H4 (cell line): ENCODE measurements at places on chromosomes 3 and 15. TPM values are rescaled to one million over a fixed set of nuclear protein-coding genes. Genes with fewer than 3 reads are reported as not detected.
A peak's percentile ranks its signal among the peaks of the same experiment; 100 is the strongest.

Gene MAP6D1
- 1.0 TPM in 1 of 2 replicates, not detected in the other for total RNA-seq

DNA sequence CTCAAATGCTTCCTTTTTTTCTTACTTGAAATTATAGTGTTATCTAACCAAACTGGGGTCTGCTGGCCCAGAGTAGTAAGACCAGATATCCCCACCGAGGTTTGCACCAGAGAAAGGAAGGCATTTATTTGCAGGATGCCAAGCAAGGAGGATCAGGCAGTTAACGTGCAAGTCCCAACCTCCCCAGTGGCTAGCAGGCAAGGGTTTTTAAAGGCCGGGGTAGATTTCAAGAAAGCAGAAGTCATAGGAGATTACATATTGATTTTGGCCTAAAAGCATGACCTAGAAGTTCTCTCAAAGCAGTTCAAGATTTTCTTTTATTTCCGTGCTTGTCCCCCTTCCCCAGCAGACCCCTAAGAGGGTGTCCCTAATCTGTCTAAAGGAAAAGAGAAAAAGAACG, 32.8 kb upstream of the STRIT1 start:
- no peak for DNase-seq

DNA sequence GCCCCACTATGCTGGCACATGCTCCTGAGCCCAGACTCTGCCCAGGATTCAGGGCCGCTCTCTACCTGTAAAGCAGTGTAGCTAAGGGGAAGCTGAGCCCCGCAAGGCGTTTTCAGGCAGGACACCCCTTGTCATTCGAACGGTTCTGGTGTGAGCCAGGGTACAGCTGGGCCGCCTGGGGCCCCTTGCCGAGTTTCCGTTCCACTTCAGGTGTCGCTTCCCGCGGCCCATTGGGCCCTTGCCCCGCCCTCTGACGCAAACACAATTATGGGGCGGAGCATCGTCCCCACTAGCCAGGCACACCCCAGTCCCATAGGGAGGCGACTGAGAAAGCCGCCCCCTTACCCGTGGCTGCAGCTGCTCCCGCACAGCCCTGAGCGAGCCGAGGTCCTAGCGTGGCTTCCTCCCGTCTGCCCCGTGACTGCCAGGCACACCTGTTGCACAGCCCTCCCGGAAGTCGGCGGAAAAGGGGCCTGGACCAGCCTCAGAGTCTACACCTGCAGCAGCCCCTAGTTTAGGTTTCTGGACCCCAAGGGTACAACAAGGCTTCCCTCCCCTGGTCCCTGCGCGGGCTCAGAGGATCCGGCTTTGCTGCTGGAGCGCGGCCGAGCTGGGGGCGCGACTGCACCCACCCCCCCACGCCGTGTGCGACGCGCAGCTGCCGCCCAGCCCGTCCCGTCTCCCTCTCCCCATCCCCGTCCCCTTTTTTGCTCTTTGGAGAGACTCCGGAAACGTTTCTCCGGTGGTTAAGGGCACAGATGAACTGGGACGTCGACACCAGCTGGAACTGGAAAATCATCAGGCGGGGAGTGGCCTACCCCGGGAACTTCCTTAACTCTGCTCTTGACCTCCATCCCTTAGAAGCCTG, at the start of gene PLSCR2:
Gene PLSCR2 (minus strand): TSS at position 412 of the 868 bp plus-strand sequence. CDS start 9,657 bp downstream, outside the sequence.
- no peak for DNase-seq

DNA sequence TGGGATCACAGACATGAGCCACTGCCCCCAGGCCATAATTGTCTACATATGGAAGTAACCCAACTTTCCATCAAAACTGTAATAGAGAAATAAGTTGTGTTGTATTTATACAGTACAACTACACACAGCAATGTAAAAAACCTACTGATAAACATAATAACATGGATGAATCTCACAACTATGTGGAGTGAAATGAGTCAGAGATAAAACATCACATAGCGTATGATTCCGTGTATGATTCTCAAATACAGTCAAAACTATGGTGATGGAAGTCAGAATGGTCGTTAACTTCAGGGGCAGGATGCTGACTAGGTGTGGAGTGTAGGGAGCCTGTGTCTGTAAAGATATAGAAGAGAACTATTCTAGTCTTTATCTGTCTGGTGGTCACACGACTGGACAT, 332.7 kb upstream of the SLCO3A1 start:
- DNase-seq = no peak

Gene GHSR
- total RNA-seq = not detected in 2 replicates

Gene ACTRT3
- not detected in 2 replicates for total RNA-seq

Gene TMEM40
- total RNA-seq = 0.10 TPM in 1 of 2 replicates, not detected in the other

Gene SERPINI2
- 0.12 TPM in 1 of 2 replicates, not detected in the other for total RNA-seq

- DNase-seq = no peak
These were observed 691.6 kb downstream of the ZNF385D start for GRCh38 chr3:21059404-21059803.

DNA sequence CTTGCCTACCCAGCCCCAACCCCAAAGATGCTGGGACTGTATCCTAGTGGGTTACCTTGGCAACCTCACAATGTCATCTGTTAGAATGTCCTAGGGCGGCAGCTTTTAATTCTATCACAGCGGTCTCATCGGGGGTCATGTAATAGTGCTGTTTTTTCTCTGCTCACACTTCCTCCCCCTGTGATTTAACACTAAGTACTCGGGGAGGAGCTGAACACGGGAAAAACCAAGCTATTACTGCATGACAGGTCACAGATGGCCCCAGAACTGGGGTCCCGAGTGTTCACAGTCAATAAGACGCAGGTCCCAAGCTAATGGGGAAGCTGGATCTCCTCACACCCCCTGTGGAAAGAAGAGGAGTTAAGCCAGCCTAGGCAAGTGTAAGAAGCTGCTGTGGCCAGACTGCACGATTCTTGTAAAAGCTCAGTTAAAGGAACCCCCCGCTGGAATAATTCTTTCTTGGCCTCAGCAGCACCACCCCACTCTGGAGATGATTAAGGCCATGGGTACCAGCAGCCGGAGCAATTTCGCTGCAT, 2.5 kb upstream of the RFTN1 start:
- DNase-seq = no peak

GRCh38 chr3:45978006-45978761, 17.4 kb downstream of the FYCO1 start:
- no peak for DNase-seq

DNA sequence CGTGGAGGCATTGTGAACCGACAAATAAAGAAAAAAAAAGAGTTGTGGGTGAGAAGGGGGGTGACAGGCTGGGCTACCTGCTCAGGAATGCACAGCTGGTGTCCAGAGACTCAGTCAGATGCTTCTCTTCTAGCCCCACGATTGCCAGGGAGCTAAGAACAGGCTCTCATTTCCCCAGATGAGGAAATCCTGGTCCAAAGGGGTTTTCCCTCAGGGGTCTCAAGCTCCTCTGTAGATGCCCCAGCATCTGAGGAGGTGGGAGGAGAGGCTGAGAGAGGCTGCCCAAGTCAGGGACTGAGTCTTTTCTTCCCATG, 35.5 kb downstream of the BNC1 start:
- no peak for DNase-seq

Gene SERINC4
- total RNA-seq = not detected in 2 replicates

Gene SPTBN5
- total RNA-seq = not detected in 2 replicates

Gene KBTBD8
- 2.6 and 2.9 TPM in 2 replicates for total RNA-seq

DNA sequence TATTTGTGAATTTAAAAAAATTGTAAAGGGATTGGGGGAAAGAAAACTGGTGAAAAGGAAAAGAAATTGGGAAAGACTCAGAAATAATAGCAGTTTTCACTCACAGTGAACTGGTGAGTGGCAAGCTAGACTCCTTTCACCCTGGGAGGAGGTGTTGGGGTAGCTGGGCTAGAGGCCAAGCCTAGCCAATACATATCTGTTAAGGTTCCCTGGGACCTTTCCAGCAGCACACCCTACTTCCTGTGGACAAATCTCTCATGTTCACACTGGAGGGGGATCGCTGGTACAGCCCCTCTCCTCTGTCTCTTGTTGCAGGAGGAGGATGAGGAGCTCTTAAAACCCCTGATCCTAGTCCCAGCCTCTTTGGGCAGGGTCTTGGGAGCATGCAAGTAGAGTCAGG, 3.7 kb upstream of the RPP25 start:
- no peak for DNase-seq

DNA sequence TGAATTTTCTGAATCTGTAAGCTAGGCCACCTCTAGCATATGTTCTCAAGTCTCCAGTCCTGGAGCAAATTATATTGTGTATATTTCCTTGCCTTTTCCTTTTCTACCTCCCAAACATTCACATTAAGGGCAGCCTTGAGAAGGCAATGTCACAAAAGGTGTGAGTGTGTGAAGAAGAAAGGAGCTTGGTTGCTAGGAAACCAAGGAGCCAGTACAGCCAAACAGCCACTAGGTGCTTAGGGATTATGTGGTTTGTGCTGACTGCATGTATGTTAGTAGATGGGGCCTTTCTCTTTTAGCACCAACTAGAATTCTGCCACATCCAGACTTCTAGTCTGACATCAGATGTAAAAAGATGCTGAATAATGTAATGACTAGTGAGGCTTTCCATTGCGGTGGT, 118.8 kb upstream of the DAZL start:
- DNase-seq = peak; percentile 32

GRCh38 chr3:170322566-170323269, 34.8 kb upstream of the SKIL start:
- DNase-seq = no peak

DNA sequence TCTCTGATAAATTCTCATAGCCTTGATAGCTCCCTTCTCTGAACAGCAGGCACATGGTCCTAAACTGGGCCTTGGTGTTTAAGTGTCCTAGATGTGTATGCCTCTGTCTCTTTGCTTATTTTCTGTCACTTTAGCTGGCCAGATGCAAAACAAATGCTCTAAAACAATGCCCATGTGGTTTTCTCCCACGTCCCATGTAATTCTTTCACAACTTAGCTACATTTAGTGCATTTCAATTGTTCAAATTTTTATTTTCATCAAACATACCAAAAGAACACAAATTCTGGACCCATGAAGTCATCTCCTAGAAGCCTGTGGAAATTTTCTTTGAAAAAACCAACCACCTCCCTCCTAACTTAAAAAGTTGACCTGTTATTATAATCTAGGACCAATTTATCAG, 491.3 kb upstream of the AGTR1 start:
- DNase-seq = no peak

DNA sequence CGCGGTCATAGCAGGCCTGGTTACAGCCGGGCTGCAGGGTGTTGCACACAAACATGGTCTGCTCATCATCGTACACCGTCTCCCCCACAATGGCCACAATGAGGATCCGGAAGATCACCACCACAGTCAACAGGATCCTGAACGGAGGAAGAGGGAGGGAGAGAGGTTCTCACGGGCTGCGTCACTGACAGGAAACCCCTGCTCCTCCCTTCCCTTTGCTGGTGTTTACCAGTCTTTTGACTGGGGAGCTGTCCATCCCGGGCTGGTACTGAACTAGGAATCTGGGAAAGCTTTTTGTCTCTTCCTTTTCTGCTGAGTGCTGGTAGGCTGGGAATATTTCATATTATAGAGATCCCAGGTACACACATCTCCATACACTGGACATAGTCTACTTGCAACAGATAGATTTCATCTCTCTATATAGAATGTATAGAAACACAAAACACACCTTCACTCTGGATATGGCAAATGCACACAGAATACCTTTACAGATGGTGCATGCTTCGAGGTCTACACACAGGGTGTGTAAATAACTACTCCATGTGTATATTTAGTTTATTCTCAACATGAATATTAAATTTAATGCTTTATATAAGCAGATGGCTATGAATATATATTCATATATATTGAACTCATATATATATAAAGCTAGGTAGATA, 1.4 kb downstream of the GJD2 start:
- DNase-seq = peak; percentile 38

DNA sequence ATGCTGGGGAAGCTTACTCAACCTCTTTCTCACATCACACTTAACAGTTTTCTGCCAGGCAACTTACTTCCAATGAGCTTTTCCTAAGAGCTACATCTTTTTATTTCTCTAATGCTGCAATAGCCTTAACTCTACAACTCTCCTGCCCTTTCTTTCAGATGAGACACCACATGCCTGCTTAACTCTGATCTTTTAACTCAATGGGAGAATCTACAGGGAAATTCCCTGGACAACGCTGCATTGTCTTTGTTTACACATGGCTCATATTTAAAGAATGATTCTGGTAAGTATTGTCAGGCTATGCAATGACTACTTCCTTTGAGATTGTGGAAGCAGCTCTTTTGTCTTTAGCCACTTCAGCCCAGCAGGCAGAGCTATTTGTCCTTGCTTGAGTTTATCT, 353.1 kb upstream of the BCHE start:
- no peak for DNase-seq

- DNase-seq = no peak
These were observed 71.2 kb downstream of the SSUH2 start for GRCh38 chr3:8573342-8573926.

- no peak for DNase-seq
These were observed 74.9 kb downstream of the PIK3R4 start for GRCh38 chr3:130671545-130672312.

Gene MST1R
- 0.21 TPM in 1 of 2 replicates, not detected in the other for total RNA-seq

GRCh38 chr3:21259896-21260295, 491.1 kb downstream of the ZNF385D start:
- DNase-seq = no peak

DNA sequence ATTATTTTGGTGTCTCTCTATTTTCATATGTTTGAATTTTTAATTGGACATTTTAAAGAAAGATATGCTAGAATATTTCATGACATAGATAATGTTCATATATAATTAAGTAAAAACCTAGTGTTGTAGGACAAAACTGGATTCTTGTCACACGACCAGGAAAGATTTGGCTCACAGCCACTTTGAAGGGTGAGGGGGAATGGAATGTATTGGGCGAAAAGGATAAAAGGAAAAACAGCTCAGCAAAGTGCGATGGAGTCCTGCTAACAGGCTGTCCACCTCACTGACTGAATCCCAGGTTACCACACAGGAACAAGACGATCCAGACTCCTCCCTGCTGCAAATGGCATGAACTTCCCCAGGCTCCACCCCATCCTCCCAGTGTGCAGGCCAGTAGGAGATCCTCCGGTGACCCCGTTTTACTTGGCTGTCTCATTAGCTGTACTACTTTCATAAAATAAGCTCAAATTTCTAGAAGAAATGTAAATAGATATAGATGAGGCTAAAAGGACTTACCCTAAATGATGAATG, 186.2 kb downstream of the CD47 start:
- DNase-seq = no peak

Gene MGLL
- 2.1 and 4.6 TPM in 2 replicates for total RNA-seq

- DNase-seq = no peak
These were observed 191.7 kb downstream of the NR1D2 start for GRCh38 chr3:24136624-24137310.

DNA sequence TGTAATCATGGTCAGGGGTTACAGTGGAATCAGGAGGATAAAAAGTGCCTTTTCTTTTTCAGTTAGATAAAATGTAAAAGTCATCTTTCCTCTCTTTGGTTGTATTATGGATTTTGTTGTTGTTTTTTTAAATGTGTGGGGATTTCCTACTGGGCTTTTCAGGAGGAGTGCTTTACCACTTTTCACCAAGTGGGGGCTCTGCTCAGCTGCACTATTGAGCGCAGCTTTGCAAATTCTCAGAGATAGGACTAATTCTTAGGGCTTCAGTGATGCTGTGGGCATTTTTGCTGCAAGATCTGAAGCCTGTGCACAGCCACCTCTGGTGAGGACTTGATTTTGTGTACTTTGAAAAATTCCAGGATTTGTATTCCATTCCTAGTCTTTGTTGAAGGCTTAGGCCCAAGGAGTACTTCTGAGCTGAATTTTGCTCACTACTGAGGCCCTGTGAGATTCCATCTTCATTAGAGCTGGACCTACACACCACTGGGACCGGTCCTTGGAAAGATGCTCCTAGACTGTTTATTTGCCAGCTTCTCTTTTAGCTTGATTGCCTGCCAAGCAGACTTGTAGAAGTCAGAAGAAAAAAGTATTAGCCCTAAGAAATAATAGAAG, 7.5 kb downstream of the GNB5 start:
- DNase-seq = no peak

GRCh38 chr3:106750092-106750491, 627.1 kb upstream of the CCDC54 start:
- DNase-seq = no peak

GRCh38 chr3:156685198-156685597, 10.8 kb downstream of the TIPARP start:
- no peak for DNase-seq

Gene ROPN1
- not detected in 2 replicates for total RNA-seq

Gene RASGRP1
- total RNA-seq = 0.18 and 0.29 TPM in 2 replicates
